NCI-H1417 treated with DMSO at 0.1 percent for 48 hours (cell line): ENCODE measurements at places on chromosomes 12 and 14.

GRCh38 chr12:106276032-106276740 lies 26.3 kb upstream of the TCP11L2 start:
- DNase-seq: no peak

DNA sequence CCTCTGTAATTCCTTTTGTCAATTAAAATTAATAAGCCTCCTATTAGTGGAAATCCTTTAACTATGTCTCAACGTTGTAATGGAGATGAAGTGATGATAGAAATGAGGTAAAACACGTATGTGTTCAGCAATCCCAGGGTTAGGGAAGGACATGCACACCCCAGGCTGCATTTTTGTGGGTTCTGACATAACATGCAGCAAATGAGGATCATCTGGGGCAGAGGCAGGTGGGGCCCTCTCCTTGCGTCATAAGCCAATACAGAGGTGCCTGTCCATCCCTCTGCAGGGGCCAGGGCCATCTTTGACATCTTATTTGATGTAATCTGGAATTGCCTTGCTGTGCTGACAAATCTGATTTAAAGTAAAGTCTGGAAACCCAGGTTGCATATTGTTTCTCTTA lies 73.2 kb downstream of the MYRFL start:
- no peak for DNase-seq

DNA sequence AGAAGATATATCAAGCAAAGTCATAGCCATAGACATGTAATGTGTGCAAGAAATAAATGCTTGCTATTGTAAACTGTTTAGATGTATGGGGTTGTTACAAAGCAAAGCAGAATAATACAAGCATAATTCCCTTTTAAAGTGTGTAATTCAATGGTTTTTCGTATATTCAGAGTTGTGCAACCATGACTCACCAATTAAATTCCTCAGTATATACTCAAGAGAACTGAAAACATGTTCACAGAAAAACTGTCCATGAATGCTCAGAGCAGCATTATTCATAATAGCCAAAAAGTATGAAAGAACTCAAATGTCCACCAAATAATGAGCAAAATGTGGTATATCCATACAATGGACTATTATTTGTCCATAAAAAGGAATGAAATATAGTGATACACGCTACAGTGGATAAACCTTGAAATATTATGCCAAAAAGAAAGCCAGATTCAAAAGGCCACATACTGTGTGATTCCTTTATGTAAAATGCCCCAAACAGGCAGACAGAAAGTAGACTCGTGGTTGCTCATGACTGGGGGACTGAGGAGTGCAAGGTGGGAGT lies 9.3 kb downstream of the GXYLT1 start:
- DNase-seq: no peak

GRCh38 chr14:103064436-103064835 lies 7.1 kb upstream of the CDC42BPB start:
- DNase-seq: no peak

GRCh38 chr12:7787574-7788293 lies 1.5 kb upstream of the NANOG start:
- no peak for DNase-seq

DNA sequence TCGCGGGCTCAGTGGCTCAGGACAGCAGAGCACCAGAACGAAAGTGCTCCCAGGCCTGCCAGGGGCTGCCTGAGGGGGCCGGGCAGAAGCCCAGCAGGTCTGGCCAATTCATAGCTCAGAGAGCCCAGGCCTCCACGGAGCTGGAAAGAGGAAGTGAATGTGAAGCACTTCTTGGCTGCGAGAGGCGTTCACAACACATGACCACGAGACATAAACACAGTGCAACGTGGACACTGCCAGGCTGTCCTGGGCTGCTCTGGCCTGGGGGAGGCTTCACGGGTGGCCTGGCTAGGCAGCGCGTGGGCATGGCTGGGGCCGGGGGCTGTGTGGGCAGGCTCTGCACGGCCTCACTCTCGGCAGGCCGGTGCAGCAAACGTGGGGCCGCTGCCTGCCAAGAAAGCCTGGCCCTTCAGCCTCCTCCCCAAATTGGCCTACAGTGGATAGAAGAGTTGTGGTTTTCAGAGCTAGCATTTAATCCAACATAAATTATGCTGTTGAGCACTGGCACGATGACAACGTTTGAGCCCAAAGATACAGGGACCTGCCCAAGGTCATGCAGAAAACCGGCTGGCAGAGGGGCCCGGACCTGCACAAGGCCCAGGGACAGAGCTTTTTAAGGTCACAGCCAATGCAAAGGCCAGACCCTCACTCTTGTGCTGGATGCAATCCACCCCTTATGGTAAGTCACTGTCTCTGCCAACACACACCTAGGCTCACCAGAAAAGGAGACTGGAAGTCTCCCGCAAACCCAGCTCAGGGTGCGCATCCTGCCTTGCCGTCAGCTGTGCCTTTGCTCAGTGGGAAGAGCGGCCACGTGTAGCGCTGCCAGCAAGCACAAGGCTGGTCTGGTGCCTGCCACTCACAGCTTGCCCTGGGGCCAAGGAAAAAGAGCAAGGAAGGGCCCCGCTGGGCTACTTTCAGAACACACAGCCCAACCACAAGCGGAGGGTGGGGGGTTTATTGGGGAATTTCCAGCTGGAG lies 8.6 kb downstream of the SLC25A29 start:
- no peak for DNase-seq
